ENCODE measurements at places on chromosomes 4 and X. TPM values are rescaled to one million over a fixed set of nuclear protein-coding genes. Genes with fewer than 3 reads are reported as not detected.

DCUN1D4 gene
- 21.3 TPM for total RNA-seq

CPZ gene
- total RNA-seq: 33.6 TPM

RAB41 gene
- total RNA-seq: not detected

NWD2 gene
- total RNA-seq: not detected

THAP6 gene
- total RNA-seq: 9.5 TPM

SMR3B gene
- not detected for total RNA-seq

DKC1 gene
- 21.2 TPM for total RNA-seq

KCNIP4 gene
- total RNA-seq: not detected

CLGN gene
- not detected for total RNA-seq

DMRTC1 gene
- not detected for total RNA-seq

HTN1 gene
- not detected for total RNA-seq

PDCL2 gene
- not detected for total RNA-seq

SPANXN4 gene
- not detected for total RNA-seq

BANK1 gene
- 0.06 TPM for total RNA-seq

IGSF1 gene
- 0.05 TPM for total RNA-seq

PDGFC gene
- total RNA-seq: 7.5 TPM

UCP1 gene
- total RNA-seq: not detected

Measured in cardiac ventricle fibroblast (primary cell).